ENCODE measurements at places on chromosomes 6 and 20.

DNA sequence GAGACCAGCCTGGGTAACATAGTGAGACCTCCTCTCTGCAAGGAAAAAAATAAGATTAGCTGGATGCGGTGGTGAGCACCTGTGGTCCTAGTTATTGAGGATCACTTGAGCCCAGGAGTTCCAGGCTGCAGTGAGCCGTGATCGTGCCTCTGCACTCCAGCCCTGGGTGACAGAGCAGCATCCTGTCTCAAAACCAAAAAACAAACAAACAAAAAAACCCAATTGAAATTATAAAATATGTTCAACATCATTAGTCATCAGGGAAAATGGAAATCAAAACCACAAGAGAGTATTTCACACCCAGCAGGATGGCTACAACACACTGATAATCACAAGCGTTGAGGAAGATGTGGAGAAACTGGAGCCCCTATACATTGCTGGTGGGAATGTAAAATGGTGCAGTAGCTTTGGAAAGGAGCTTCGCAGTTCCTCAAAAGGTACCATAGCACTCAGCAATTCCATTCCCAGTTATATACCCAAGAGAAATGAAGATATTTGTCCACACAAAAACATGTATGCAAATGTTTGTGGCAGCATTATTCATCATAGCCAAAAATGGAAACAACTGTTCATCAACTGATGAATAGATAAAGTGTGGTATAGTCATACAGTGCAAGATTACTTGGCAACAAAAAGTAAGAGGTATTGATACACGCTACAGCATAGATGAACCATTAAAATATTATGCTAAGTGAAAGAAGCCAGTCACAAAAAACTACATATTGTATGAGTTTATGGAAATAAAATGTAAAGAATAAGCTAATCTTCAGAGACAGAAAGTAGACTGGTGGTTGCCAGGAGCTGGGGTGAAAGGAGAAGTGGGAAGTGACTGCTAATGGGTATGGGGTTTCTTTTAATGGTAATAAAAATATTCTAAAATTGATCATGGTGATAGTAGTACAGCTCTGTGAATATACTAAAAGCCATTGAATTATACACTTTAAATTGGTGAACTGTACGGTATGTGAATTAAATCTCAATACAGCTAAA is 38.7 kb upstream of the RIPOR2 start:
- no peak for DNase-seq

- DNase-seq: no peak
These were observed 106.4 kb upstream of the SGK1 start for GRCh38 chr6:134424165-134424797.

GRCh38 chr6:16973545-16974386 is 128.1 kb upstream of the STMND1 start:
- no peak for DNase-seq

- DNase-seq: no peak
These were observed 91.2 kb upstream of the ADTRP start for GRCh38 chr6:11869672-11870340.

DNA sequence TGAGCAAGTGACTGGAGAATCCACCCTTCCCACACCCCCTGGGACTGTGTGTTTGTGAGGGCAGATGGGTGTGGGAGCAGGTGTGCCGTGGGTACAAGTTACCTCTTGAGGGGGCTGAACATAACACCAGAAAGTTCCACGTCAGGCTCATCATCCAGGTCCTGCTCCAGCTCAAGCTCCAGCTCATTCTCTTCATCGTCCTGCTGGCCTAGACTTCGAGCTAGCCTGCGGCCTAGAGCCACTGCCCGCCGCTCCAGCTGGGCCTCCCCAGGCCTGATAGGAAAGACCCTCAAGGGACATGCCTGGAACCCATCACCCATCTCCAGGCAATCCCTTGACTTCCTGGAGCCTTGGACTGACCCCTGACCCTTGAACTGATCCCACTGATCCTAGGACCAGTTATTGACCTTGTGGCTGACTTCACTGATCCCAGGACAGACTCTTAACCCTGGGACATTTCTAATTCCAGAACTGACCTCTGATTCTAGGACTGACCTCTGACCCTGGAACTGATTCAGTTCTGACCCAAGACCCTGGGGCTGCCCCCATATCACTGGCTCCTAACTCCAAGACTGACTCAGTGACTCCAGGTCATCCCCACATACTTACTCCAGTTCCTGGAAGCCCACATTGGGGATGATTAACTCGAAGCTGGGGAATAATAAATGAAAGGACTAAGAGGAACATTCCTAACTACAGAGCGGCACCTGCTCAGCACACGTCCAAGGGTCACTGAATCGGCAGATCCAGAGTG is 11.8 kb upstream of the SPAG4 start:
- no peak for DNase-seq

DNA sequence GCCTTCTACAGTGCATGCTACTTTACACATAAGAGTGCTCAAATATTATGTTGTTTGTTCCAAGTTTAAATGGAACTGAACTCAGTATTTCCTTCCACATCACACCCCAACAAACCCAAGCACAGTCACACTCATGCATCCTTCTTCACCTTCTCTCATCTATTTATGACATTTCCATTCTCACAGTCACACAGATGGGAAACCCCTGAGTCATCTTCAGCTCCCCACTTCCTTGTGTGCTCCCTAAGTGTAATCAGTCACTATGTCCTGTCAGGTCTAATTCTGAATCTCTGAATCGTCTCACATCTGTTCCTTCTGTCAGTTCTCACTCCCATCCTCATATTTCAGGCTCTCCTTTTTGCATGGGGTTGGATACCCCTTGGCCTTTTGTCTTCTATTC is 96.0 kb downstream of the RIMS1 start:
- DNase-seq: no peak

All from NCI-H1105 (cell line).